ENCODE measurements at places on chromosomes 13 and 19.

- DNase-seq, result no peak
Observed at GRCh38 chr13:58919551-58919950, 1244.2 kb downstream of the DIAPH3 start.

GRCh38 chr19:4844348-4845179, 13.1 kb upstream of the TICAM1 start:
- DNase-seq, result no peak

DNA sequence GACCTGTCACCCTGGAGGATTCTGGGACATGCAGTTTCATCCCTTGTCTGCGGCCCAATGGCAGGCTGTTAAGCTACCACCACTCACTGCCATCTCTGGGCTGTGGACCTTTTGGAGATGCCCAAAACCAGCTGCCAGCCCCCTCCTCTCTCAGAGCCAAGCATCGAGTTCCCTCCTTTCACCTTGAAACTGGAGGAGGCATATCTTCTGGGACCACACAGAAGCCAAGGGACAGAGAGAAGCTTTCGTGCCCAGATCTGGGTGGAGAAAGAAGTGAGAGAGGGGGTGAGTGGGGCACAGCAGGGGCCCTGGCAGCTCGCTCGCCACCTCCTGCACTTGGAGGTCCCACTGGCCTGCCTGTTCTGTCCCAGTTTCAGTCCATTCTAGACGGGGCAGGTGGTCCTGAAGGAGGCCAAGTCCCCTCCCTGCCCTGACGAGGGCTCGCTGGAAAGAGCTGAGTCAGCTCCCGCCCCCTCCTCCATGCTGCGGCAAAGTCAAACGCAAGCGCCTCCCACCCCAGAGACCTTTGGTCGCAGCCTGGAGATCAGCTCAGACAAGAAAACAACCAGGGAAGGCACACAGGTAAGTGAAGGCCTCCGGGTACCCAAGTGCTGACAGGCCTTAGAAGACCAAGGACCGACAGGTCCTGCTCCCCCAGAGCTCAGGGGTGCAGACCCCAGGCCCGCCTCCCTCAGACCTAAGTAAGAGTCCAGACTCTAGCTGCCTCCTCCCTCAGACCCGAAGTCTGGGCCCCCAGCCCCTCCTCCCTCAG, 3.8 kb downstream of the BCAT2 start:
- no peak for DNase-seq

- DNase-seq, result no peak
Observed at GRCh38 chr13:23956106-23956505, 58.8 kb upstream of the C1QTNF9B start.

DNA sequence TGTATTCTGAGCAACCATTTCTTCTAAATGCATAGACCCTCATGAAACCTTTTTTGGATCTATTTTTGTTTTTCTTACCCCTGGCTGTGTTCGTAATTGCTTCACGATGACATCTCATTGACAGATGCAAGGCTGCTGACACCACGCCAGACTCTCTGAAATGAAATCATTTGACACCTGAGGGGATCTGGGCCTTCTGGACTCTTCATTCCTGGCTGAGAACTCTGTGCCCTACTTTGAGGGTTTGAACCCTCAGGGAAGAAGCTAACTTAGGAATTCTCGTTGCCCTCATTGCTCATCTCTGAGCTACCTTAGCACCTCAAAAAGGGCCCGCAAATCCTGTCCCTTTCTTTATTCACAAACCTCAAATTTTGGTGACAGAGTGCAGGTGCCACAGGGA, 40.5 kb upstream of the NBEA start:
- no peak for DNase-seq

DNA sequence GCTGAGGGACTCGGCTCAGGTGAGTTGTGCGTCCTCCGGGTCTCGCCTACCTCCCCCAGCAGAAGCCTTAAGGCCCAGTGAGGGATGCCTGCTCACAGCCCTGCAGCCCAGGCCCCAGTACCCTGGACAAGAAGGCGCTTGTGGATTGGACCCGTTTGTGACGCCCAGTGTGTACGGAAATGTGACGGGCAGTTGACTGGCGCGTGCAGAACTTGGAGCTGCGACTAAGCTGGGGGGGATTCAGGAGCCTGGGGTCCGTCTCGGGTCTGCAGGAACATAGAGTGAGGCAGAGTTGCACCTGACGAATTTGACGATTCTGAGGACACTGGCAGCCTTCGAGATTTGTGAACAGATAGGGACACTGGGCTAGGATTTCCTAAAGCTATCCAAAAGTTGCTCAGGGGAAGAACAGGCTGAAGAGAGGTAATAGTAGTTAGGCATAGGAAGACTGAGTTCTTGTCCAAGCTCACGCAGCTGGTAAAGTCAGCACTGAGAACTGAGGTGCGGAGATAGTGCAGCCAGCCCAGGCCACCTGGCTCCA, 519 bp downstream of the ZNF551 start:
- no peak for DNase-seq

GRCh38 chr13:95956589-95957148, 96.5 kb downstream of the UGGT2 start:
- DNase-seq, result no peak

GRCh38 chr19:21335721-21336120, 6.5 kb upstream of the ZNF708 start:
- DNase-seq, result no peak

- DNase-seq, result peak; percentile 75
Observed at GRCh38 chr13:31945202-31945961, 86.2 kb upstream of the FRY start.

All from omental fat pad (tissue), 4 donors.